ENCODE measurements at places on chromosomes 6 and 20.

GRCh38 chr6:42933205-42933604, 3.9 kb downstream of the CNPY3 start:
- H3K27ac ChIP-seq: peak overlapping the region; percentile 99
- no peaks in the 10 kb centered on the region for H3K27me3 ChIP-seq
- DNase-seq: no peak
- peak overlapping the region; percentile 29 for H3K4me3 ChIP-seq
- H3K36me3 ChIP-seq: peaks cover 59% of the 10 kb centered on the region

GRCh38 chr6:35191889-35192288, 21.9 kb upstream of the SCUBE3 start:
- H3K36me3 ChIP-seq: no peaks in the 10 kb centered on the region
- DNase-seq: no peak
- H3K4me3 ChIP-seq: peak overlapping the region; percentile 0
- peaks cover 14% of the 10 kb centered on the region for H3K4me1 ChIP-seq
- H3K27me3 ChIP-seq: peaks cover 39% of the 10 kb centered on the region

DNA sequence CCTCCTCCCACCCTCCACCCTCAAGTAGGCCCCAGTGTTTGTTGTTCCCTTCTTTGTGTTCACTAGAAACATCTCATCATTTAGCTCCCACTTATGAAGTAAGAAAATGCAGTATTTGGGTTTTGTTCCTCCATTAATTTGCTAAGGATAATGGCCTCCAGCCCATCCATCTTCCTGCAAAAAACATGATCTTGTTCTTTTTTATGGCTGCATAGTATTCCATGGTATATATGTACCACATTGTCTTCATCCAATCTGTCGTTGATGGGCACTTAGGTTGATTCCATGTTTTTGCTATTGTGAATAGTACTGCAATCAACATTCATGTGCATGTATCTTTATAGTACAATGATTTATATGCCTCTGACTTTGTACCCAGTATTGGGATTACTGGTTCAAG, 416.8 kb upstream of the SASH1 start:
- no peak for DNase-seq
- no peak overlapping the region for H3K27ac ChIP-seq
- H3K36me3 ChIP-seq: no peaks in the 10 kb centered on the region
- no peaks in the 10 kb centered on the region for H3K27me3 ChIP-seq
- H3K4me3 ChIP-seq: no peak overlapping the region
- no peaks in the 10 kb centered on the region for H3K4me1 ChIP-seq

DNA sequence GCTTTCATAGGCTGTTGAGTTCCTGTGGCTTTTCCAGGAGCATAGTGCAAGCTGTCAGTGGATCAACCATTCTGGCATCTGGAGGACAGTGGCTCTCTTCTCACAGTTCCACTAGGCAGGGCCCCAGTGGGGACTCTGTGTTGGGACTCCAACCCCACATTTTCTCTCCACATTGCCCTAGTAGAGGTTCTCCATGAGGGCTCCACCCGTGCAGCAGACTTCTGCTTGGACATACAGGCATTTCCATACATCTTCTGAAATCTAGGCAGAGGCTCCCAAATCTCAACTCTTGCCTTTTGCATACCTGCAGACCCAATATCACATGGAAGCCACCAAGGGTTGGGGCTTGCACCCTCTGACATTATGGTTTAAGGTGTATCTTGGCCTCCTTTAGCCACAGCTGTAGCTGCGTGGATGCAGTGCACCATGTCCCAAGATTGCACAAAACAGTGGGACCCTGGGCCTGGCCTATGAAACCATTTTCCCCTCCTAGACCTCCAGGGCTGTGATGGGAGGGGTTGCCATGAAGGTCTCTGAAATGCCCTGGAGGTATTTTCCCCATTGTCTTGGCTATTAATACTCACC, 645.9 kb upstream of the CITED2 start:
- DNase-seq: no peak
- no peaks in the 10 kb centered on the region for H3K36me3 ChIP-seq
- H3K27ac ChIP-seq: no peak overlapping the region

DNA sequence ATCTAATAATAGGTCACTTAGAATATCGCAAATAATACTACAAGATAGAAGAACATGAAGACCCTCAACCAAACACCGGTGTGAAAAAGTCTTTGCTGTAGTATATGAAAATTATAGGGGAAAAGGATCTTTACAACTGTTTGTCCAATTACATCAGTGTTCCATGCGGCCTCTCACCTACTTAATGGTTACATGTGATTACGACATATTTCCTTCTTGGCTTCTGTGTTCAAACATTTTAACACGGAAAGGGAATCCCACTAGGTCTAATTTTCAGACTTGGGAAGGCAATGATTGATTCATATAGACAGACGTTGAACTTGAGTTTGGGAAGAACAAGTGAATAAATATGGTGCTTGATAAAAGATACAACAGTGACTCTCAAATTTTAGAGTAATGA, 273.4 kb downstream of the KIF16B start:
- no peaks in the 10 kb centered on the region for H3K36me3 ChIP-seq

DNA sequence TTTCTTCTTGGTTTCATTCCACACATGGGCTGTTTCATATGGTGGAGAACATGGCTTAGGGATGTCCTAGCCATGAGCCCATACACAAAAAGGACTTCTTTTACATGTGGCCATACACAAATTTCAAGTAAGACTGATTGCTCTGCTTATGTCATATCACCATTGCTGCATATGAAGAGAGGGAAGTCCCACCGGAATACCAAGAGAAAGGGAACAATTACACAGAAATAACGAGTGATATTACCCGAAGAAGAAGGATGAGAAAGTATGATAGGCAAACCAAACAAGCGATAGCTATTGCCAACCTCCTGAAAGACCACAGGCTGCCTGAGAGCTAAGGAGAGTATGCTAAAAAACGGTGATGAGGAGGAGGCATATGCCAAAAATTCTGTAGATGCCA, 70.5 kb upstream of the TNFRSF21 start:
- no peak for DNase-seq
- H3K4me3 ChIP-seq: no peak overlapping the region
- peaks cover 2% of the 10 kb centered on the region for H3K36me3 ChIP-seq
- H3K4me1 ChIP-seq: no peaks in the 10 kb centered on the region
- no peak overlapping the region for H3K27ac ChIP-seq
- peaks cover 26% of the 10 kb centered on the region for H3K27me3 ChIP-seq

DNA sequence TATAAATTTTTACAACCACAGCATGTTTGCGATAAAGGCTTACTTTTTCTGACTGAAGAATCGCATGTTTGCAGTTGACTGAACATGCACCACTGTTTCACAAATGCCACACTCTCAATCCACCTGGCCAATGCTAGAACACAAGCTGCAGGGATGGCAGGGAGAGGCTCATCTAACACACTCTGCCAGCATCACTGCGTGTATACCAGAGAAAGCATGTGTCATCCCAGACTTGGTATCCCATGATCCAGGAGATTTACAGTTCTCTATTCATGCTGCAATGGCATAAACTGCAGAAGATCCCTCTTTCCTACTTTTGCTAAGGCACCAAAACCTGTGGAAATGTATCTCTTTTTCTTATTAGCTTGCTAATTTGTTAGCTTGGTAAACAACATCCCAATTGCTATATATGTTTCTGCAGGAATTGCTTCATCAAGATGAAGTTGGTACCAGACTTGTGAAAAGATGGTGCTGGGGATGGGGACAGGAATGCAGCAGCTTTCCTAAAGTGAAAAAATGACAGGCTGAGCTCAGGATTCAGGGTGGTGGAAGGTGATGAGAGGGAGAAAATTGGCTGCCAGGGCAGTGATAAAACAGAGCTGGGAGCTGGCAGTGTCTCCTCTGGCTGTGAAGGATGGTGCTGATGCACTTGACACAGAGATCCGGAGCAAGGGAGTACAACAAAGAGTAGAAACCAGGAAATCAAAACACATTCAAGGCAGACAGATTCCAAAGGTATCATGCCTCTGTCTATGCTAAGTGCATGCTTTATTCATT, 186.9 kb downstream of the HIVEP2 start:
- H3K36me3 ChIP-seq: peaks cover 57% of the 10 kb centered on the region
- peaks cover 44% of the 10 kb centered on the region for H3K4me1 ChIP-seq
- peak overlapping the region; percentile 50 for H3K27ac ChIP-seq
- no peak overlapping the region for H3K4me3 ChIP-seq

DNA sequence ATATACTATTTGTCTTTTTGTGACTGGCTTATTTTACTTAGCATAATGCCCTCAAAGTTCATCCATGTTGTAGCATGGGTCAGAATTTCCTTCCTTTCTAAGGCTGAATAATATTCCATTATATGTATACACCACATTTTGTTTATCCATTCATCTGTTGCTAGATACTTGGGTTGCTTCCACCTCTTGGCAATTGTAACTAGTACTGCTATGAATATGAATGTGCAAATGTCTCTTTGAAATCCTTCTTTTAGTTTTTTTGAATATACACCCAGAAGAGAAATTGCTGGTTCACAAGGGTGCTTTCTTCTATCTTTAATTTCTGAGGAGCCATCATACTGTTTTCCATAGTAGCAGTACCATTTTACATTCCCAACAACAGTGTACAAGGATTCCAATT, 21.3 kb upstream of the MAP7 start:
- DNase-seq: no peak
- peaks cover 10% of the 10 kb centered on the region for H3K4me1 ChIP-seq
- peaks cover 15% of the 10 kb centered on the region for H3K36me3 ChIP-seq
- H3K27ac ChIP-seq: no peak overlapping the region
- no peak overlapping the region for H3K4me3 ChIP-seq
- no peaks in the 10 kb centered on the region for H3K27me3 ChIP-seq

GRCh38 chr6:145012039-145012662, 723.2 kb downstream of the EPM2A start:
- DNase-seq: no peak
- no peaks in the 10 kb centered on the region for H3K4me1 ChIP-seq
- peak overlapping the region; percentile 15 for H3K27ac ChIP-seq
- H3K4me3 ChIP-seq: no peak overlapping the region

DNA sequence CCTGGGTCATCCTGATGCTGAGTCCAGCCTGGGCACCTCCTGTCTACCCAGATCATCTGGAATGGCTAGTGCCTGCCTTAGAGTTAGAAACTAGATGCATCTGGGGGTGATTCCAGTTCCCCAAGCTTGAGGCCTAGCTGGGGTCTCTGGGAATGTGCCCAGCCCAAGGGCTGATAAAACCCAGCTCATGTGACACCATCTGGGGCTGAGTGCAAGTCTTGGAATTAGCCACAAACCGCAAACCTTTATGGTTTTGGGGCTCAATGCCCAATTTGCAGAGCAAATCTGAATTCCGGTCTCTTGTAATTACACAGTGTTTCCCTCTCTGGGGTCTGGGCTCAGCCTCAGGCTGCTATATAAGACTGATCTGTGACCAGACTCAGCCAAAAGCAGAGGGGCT, at the start of gene BPIFB4:
TSS of gene BPIFB4 (plus strand) at position 385 of the 400 bp plus-strand sequence. CDS start 1,884 bp downstream, outside the sequence.
- no peaks in the 10 kb centered on the region for H3K36me3 ChIP-seq
- peaks cover 8% of the 10 kb centered on the region for H3K4me1 ChIP-seq
- no peak within 1 kb of the TSS for H3K4me3 ChIP-seq
- H3K27me3 ChIP-seq: no peaks in the 10 kb centered on the region
- H3K27ac ChIP-seq: no peak within 1 kb of the TSS
- no peak for DNase-seq

GRCh38 chr20:50911030-50911429, 20.2 kb downstream of the ADNP start:
- DNase-seq: no peak
- no peak overlapping the region for H3K27ac ChIP-seq
- no peaks in the 10 kb centered on the region for H3K27me3 ChIP-seq
- peaks cover 16% of the 10 kb centered on the region for H3K36me3 ChIP-seq
- H3K4me3 ChIP-seq: no peak overlapping the region

GRCh38 chr20:37414224-37415035, 68.5 kb downstream of the SRC start:
- no peaks in the 10 kb centered on the region for H3K36me3 ChIP-seq
- H3K27ac ChIP-seq: no peak overlapping the region
- H3K4me3 ChIP-seq: no peak overlapping the region
- H3K27me3 ChIP-seq: peaks cover 9% of the 10 kb centered on the region

- H3K36me3 ChIP-seq: no peaks in the 10 kb centered on the region
- no peaks in the 10 kb centered on the region for H3K4me1 ChIP-seq
- H3K27me3 ChIP-seq: no peaks in the 10 kb centered on the region
- no peak overlapping the region for H3K4me3 ChIP-seq
- no peak for DNase-seq
- no peak overlapping the region for H3K27ac ChIP-seq
Measured at GRCh38 chr20:42836339-42836738, 353.4 kb downstream of the PTPRT start.

DNA sequence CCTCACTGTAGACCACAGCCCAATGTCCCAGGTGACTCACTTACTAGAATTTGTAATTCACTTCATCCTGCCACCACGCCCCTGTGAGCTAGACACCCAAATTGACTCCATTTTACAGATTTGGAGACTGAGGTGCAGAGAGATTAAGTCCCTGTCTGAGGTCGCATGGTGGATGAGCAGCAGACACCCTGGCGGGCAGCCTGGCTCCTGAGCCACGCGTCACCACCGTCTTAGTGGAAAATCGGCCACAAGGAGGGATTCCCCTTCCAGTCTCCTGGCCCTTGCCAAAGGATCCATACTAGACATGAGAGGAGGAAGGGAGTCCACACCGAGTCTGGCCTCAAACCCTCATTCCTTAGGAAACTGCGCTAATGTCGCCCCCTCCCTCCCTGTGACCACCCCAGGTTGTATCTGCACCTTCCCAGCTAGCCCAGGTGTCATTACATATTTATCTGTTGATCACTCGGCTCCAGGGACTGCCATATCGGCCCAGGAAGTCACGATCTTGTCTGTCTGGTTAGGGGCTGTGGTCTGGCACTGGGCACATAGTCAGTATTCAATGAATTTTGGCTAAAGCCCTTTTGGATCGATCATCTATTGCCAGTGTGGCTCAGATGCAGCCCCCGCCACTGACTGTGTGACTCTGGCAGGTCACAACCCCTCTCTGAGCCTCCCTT, 25.7 kb upstream of the PTGIS start:
- peak overlapping the region; percentile 75 for H3K27ac ChIP-seq
- peaks cover 47% of the 10 kb centered on the region for H3K4me1 ChIP-seq
- peaks cover 3% of the 10 kb centered on the region for H3K36me3 ChIP-seq

- H3K36me3 ChIP-seq: peaks cover 7% of the 10 kb centered on the region
- H3K27ac ChIP-seq: no peak overlapping the region
- H3K27me3 ChIP-seq: peaks cover 59% of the 10 kb centered on the region
- DNase-seq: no peak
- H3K4me3 ChIP-seq: no peak overlapping the region
Measured at GRCh38 chr20:21393816-21394519, 3.4 kb downstream of the NKX2-4 start.

GRCh38 chr6:92399911-92400310, 1019.4 kb downstream of the EPHA7 start:
- no peak overlapping the region for H3K27ac ChIP-seq
- H3K4me3 ChIP-seq: no peak overlapping the region
- H3K27me3 ChIP-seq: no peaks in the 10 kb centered on the region
- DNase-seq: no peak
- no peaks in the 10 kb centered on the region for H3K36me3 ChIP-seq

DNA sequence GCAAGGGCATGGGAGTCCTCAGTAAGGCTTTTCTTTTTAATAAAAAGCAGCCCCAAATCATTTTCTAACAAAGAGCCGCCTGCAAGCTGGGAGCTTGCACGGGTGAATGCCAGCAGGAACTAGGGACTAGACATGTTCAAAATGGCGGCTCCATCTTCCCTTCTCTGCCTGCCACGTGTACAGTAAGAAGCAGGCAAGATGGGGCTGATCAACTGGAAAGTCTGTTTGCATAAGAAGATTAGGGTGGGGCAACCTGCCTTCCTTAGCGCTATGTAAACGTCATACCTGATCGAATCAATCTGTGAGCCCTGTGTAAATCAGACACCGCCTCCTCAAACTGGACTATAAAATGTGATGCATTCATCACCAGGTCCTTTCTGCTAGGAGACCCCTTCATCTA, 299.4 kb upstream of the SOX4 start:
- no peaks in the 10 kb centered on the region for H3K4me1 ChIP-seq
- peaks cover 53% of the 10 kb centered on the region for H3K27me3 ChIP-seq
- no peak overlapping the region for H3K27ac ChIP-seq
- H3K36me3 ChIP-seq: no peaks in the 10 kb centered on the region
- no peak for DNase-seq
- H3K4me3 ChIP-seq: no peak overlapping the region

Data from central memory CD8-positive, alpha-beta T cell (primary cell).